ENCODE measurements at places on chromosomes 2 and 18.

DNA sequence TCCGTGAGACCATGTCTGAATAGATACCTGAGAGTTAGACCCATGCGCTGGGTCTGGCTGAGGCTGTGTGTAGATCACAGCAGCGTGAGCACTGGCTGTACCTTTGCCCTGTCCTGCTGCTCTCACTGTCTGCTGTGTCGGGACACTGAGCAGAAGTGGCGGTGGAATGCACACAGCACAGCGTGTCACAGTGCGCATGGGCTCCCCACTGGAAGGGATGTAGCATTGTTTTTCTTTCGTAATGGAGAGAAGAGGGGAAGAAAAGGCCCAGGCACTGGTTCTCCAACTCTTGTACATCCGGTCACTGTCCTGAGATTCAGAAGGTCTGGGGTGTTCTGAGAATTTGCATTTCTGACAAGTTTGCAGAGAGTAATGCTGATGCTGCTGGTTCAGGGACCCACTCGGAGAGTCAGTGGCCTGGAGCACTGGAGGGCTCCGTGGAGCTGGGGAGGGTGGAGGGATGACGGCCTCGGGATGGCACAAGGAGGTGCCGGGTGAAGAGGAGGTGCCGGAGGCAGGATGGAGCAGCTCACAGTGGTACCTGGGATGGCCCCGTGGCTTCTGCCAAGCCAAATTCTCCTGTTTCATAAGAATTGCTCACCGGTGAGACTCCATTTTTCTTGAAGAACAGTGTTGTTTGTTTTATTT lies 252.8 kb downstream of the LDLRAD4 start:
- DNase-seq = no peak

- DNase-seq = peak; percentile 90
These were observed at the start of gene CAD for GRCh38 chr2:27217173-27218121. TSS of gene CAD (plus strand) at chr2:27217369. CDS start at chr2:27217552, 183 bp downstream.

GRCh38 chr2:180978903-180979748 lies 1.3 kb upstream of the UBE2E3 start:
- no peak for DNase-seq

GRCh38 chr2:119630121-119630520 lies 48.9 kb upstream of the TMEM177 start:
- no peak for DNase-seq

- DNase-seq = no peak
These were observed 487.8 kb downstream of the GALR1 start for GRCh38 chr18:77737405-77737804.

- DNase-seq = no peak
These were observed 32.0 kb downstream of the YPEL5 start for GRCh38 chr2:30178618-30179434.

GRCh38 chr18:47108998-47109405 lies 41.3 kb downstream of the HDHD2 start:
- DNase-seq = no peak

GRCh38 chr2:199378948-199379650 lies 78.6 kb downstream of the SATB2 start:
- DNase-seq = no peak

DNA sequence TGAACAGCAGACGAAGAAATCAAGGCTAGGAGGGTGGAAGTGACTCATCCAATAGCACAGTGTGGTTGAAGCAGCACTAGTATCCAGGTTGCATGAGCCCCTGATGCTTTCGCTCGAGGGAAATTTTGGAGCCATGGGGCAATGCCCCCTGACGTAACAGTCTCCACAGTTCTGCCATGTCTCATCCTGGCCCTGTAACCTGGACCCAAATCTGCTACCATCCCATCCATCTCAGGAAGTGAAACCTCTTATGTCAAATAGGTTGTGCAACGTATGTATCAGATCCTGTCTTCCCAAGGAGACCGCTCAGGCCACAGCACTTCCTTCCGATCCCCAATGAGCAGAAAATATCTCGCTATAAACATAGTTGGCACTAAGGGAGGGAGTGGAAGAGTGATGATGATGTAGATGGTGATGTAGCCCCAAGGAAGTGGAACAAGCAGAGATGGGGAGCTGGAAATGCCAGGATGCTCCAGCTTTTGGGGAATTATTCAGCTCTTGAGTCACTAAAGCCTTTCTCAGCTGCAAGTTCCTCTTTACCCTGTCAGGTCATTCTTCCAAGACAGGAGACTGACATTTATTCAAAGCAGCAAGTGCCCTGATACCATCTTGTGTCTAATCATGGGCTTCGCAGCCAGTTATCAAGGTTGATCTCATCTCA lies 3.0 kb upstream of the IL1B start:
- DNase-seq = no peak

- DNase-seq = no peak
These were observed 309.9 kb upstream of the RAB12 start for GRCh38 chr18:8299054-8299980.

DNA sequence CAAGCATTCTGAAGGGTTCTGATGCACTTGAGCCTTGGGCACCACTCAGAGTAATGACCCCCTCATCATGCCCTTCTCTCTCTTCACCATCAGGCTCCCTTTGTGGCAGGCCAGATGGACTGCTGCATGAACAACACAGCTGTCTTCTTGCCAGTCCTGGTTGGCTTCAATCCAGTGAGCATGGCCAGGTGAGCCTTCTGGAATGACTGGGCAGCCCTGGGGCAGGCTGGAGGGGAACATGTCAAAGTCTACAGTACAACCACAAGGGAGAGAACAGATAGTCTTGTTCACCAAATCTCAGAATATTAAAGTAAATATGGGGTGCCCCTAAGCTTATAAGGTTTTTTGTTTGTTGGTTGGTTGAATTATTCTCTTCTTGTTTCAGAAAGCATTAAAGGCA lies 4.4 kb downstream of the GCKR start:
- no peak for DNase-seq

- no peak for DNase-seq
These were observed 285.4 kb downstream of the NRXN1 start for GRCh38 chr2:50746526-50746925.

DNA sequence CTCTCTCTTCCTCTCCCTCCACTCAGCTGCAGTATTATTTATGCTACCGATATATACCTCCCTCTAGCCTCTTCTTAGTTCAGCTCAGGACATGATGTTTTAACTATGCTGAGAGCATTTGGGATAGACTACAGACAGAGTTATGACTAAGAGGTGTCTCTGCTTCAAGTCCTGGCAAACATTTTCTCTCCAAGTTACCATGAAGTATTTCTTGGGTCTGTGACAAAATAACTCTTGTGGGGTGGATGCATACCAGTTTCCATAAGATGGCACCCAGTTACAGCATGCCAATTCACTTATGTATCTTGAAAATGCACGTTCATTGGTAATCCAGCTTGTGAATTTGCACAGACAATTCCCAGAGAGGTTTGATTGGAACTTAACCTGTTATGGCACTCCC lies 737.6 kb downstream of the SLC4A3 start:
- DNase-seq = no peak

DNA sequence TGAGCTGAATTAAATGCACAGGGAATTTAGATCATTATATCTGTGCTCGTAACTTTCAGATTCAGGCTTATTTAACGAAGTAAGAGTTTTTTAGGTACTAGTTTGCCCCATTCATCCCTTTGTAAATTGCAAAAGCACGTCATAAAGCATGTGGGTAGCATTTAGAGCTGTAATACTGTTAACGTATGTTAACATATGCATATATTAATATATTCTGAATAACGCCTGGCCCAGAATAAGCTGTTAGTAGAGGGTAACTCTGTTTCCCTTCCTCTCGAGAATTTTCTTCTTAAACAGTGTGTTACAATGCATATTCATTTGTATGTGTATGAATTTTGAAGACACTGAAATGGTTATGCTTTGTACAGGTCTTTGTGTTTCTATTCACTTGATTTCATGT lies 30.5 kb downstream of the KDM3A start:
- DNase-seq = no peak

- no peak for DNase-seq
These were observed 179.1 kb downstream of the HAUS1 start for GRCh38 chr18:46283268-46283667.

GRCh38 chr18:5876891-5877290 lies 18.4 kb downstream of the TMEM200C start:
- no peak for DNase-seq

DNA sequence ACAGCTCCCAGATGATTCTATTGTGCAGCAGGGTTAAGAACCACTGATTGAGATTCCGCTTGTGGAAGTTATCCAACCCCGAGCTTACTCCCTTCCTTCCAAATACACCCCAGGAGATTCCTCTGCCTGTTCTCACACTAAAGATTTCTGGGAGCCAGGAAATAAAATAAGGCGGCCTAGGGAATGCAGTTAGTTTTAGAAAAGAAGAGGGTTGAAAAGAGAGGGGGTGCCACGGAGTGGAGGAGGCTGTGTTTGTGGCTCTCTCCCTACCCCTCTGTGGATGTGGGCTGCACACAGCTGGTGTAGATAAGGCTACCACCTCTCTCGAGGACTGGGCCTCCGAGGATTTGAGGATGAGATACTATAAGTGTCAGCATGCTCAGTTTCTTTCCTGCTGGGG lies 25.1 kb upstream of the SP3 start:
- no peak for DNase-seq

- DNase-seq = peak; percentile 57
These were observed 213.9 kb downstream of the TFCP2L1 start for GRCh38 chr2:121071034-121071504.

GRCh38 chr2:43269706-43270105 lies 43.3 kb upstream of the ZFP36L2 start:
- DNase-seq = no peak

- DNase-seq = no peak
These were observed 66.5 kb downstream of the MRO start for GRCh38 chr18:50753311-50753710.

DNA sequence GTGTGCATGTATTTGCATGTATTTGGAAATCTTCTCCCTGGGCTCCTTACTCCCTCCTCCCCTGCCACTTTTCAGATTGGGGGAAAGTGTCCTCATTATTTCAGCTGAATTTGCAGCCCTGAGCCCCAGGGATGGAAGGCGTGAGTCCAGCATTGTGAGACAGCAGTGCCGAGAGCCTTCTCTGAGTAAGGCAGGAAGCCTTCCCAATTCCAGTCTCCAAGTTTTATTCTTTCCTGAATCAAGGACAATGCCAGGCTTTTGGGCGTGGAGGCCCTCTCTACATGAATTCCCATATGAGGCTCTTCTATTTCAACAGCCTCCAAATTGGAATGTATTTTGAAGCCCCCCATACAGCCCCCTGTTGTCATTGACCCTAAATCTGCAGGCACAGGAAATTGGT lies 163.5 kb downstream of the ACKR3 start:
- DNase-seq = no peak

GRCh38 chr2:172094294-172095145 lies 8.2 kb downstream of the DLX2 start:
- DNase-seq = no peak

DNA sequence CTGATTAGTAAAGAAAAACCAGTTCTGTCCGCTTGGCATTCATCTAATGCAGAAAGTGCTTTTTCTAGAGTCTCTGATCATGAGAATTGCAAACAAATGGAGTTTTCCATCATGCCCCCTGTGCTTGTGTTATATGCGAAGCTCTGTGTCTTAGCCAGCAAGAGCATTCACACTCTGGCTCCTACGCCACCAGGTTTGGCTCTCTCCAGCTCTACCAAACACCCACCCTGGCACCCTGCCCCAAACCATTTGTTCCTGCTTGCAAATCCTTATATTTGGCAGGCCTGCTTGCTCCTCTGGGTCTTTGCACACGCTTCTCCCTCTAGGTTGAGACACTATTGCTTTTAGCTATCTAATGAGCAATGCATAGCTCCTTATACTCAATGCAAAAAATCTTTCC lies 204.1 kb upstream of the CYRIA start:
- no peak for DNase-seq

DNA sequence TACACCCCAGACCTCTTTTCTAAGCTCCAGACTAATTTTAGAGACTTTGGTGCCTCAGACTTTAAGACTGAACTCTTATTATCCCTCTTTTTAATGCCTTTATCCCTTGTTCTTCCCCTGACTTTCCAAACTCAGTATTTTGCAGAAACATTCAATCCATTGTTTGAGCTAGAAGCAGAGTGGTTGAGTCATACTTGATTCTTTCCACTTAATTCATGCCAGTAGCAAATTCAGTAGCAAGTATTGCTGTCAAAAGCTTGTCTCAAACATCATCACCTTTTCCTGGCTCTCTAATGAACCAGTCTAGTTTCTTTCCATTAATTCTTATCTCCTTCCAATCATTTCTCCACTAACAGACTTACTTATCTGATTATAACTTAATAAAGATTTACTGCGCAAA lies 699.7 kb upstream of the ZNF804A start:
- DNase-seq = no peak

DNA sequence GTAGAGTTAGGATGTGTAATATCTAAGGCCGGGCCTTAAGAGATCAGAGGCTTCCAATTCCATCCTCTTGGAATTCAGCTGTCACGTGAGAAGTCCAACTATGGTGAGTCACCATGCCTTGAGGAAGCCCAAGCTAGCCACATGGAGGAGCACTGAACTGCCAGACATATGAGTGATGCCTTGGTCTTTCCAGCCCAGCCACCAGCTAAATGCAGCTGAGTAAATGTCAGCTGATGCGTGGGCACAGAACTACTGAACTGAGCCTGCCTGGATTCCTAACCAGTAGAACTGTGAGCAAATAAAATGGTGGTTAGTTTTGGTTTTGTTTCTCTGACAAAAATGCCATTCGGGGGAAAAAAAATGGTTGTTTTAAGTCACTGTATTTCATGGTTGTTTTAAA lies 153.7 kb upstream of the SERTAD2 start:
- peak; percentile 41 for DNase-seq

DNA sequence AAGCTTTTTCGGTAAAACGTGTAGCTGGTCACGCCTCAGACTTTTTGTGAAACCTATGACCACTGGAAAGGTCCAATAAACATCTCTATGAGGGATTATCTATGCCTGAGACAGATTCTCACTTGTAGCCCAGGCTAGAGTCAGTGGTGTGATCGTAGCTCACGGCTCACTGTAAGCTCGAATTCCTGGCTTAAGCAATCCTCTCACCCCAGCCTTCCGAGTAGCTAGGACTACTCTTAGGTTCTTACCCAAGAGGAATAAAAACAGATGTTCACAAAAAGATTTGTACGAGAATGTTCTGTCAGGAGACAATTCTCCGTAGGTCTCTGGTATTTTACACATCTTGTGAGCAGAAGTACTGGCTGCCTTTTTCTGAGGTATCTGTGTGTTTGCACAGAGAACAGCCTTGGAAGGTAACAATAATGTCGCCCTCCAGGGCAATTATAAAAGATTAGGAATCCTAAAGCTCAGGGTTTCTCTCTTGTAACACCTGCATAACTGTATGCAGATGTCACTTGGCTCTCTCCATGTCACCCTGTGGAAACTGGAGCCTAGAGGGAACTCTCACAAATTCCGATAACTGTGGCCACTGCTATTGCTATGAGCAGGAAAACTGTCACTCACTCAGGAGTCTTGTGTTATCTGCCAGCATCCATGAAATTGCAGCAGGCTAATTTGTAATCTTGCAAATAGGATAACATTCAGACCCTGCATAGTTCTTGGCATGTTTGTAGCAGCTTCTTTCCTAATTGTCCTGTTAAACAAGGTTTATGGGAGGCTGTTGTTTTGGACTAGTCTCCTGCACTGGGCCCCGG lies 25.5 kb upstream of the RALBP1 start:
- DNase-seq = no peak

- DNase-seq = no peak
These were observed 122.8 kb downstream of the SLC4A10 start for GRCh38 chr2:161746891-161747535.
